Activated CD8-positive, alpha-beta memory T cell treated with anti-CD3 and anti-CD28 coated beads, Interleukin-2, amount 50 U/mL, for 48 hours (primary cell): ENCODE measurements at places on chromosomes 12 and 14.

GRCh38 chr12:130240831-130241590 lies 78.7 kb downstream of the FZD10 start:
- no peak for DNase-seq

DNA sequence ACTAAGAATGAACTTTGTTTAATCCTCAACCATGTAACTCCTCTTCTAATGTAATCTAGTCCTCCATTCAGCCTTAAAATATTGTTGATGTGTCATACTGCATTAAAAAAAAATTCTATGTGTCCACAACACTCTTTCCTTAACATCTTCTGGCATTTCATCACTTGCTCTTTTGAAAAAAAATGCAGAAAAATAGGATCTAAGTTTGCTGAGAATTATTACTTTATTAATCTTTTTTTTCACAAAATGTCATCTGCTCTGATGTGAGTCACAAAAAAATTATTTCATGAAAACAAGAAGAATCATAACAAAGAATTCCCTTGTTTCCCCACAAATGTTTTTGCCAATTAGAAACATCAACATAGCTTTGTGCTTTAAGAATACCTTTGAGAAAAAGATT lies 410.1 kb upstream of the MGAT4C start:
- no peak for DNase-seq

DNA sequence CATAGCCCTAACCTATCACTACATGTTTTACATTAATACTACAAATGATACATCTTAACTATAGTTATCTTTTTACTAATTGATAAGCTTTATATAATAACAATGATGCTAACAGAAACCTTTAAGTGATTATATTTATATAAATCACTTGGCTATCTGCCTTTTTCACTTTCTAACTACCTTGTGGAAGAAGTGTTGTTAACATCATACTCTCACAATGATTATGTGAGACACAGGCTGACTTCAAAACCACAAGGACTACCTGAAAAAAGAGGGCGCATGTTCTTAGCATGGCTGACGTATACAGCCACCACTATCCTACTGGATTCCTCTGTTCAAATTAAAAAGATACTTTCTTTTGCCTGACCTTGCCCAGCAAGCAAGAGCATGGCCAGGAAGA lies 135.3 kb upstream of the SOX5 start:
- no peak for DNase-seq

GRCh38 chr12:99024191-99024590 lies 379.1 kb downstream of the APAF1 start:
- DNase-seq: no peak

GRCh38 chr14:54427871-54428270 lies 13.3 kb downstream of the CNIH1 start:
- DNase-seq: no peak

- DNase-seq: no peak
Measured at GRCh38 chr14:92866901-92867865, 55.8 kb upstream of the CHGA start.

GRCh38 chr12:104381731-104382480 lies 74.8 kb upstream of the CHST11 start:
- DNase-seq: peak; percentile 92
